Fibroblast of skin of back (primary cell): ENCODE measurements at places on chromosomes 1 and 21.

GRCh38 chr1:39981945-39982344, 27.0 kb downstream of the MFSD2A start:
- peak; percentile 85 for DNase-seq

DNA sequence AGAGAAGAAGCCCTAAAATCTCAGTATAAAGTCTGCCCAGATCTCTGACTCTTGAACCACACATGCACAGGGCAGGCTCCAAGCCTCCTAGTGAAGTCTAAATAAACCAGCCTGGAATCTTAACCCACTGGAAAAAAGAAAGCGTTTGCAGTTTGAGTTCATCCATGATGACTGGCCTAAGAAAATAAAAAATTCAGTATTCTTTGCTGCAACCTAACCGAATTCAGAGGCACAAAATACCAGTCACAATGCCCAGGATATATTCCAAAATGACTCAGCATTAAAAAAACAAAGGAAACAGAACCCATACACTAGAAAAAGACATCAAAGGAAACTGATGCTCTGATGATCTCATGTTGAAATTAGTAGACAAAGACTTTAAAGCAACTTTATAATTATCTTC, 269.2 kb downstream of the SDCCAG8 start:
- peak; percentile 95 for DNase-seq

GRCh38 chr1:17027403-17027802, 15.7 kb upstream of the ATP13A2 start:
- DNase-seq = no peak

DNA sequence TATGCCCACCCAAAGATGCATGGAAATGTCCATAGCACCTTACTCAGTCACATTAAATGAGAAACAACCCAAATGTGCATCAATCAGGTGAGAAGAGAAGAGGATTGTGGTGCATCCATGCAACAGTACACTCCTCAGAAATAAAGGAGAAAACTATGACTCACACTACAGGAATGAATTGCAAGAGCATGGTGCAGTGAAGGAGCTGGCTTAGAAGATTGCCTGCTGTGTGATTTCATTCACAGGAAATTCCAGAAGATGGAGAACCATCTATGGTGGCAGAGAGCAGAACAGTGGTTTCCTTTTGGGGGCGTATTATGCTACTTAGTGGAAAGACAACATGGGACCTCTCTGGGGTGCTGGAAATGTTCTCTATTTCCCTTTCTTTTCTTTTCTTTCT, 278.6 kb upstream of the AJAP1 start:
- peak; percentile 91 for DNase-seq

DNA sequence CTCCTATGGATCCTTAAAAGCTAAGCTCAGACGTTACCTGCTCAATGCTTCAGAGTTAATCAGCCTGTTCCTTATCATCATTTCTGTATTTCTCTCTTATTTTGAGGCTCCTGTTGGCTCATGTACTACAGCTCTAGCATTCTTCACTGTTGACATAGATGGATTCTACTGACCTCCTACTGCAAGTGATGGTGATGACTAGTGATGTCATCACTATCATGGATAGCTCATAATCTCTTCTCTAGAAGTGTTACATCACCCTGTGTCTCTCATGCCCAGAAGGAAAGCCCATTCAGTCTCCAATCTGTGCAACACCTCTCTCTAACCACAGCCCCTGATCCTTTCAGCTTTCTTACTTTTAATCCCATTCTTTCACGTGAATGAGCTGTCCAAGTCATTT, 168.2 kb upstream of the DPT start:
- DNase-seq = no peak

- no peak for DNase-seq
Observed at GRCh38 chr1:31943546-31944184, 5.5 kb upstream of the PTP4A2 start.

DNA sequence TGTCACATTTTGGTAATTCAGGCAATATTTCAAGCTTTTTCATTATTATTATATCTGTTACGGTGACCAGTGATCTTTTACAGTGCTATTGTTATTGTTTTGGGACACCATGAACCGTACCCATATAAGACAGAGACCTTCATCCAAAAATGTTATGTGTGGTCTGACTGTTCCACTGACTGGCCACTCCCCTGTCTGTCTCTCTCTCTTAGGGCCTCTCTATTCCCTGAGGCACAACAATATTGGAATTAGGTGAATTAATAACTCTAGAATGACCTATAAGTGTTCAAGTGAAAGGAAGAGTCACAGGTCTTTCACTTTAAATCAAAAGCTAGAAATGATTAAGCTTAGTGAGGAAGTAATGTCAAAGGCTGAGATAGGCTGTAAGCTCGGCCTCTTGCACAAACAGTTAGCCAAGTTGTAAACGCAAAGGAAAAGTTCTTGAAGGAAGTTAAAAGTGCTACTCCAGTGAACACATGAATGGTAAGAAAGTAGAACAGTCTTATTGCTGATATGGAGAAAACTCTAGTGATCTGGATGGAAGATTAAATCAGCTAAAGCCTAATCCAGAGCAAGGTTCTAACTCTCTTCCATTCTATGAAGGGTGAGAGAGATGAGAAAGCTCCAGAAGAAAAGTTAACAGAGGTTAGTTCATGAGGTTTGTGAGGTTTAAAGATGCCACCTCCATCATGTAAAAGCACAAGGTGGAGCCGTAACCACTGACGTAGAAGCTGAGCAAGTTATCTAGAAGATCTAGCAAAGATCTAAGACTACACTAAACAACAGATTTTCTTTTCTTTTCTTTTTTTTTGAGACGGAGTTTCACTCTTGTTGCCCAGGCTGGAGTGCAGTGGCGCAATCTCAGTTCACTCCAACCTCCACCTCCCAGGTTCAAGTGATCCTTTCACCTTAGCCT, 19.7 kb upstream of the DIPK1A start:
- no peak for DNase-seq

DNA sequence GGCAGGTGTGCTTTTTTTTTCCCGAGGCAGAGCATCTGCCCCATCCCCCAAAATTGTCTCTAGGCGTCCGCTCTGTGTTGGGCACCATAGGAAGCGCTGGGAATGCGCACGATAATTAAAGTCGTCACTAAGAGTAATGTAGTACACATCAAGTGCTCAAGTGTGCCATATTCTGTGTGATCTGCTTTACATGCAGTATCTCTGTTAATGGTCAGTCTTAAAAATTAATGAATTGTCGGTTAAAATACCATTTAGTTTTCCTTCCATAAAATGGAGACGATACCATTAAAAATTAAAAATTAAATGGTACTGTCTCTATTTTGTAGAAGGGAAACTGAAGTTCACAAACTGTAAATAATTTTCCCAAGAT, 544 bp upstream of the CCT8 start:
- no peak for DNase-seq

GRCh38 chr1:52725903-52726264, 369 bp upstream of the ZYG11B start:
- no peak for DNase-seq

DNA sequence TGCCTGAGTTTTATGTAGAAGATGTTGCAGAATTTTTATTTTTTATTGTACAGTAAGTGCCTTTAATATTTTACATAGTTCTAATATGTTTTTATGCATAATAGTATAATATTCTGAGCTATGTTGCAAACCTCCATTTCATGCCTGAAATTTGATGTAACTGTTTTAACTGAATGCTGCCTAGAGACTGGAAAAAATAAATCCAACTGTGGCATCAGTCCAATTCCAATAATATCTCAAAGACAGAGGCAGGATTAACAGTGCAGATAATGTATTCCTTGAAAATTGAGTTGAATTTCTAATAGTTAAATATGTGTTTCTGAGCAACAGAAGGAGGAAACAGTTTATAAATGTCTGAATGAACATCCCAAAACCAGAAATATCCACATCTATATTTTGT, 61.1 kb upstream of the KIF1B start:
- no peak for DNase-seq

DNA sequence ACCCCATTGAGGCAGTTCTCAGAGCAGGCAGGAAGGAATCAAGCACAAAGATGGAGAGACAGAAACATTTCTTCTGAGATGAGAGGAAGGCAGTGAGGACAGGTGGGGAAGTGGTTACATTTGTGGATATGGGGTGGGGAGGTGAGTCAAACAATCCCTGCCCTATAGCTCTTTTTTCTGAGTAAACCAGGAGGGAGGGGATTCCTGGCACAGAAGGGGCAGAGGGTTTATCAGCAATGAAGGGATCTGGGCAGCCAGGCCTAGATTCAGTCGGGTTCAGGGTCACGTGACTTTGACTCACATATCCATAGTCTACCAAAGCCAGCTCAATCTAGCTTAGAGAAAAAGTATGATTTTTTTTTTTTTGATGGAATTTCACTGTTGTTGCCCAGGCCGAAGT, 15.7 kb upstream of the PHC2 start:
- no peak for DNase-seq

DNA sequence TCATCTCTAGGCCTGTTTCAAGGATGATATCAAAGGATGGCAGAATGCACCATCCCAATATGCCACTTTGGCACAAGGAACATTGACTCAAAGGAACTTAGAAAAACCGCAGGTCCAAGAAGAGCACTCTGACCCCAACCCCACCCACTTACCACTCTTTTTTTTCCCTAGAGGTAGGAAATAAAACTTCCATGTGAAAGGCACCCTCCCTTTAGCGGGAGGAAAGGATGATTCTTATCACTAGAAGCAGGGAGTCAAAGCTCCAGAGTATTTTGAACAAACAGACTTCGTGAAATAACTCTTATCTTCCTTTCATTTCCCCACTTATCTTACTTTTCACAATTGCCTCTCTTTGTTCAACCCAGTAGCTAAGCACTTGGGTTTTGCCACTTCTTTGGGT, 22.2 kb downstream of the PSMG1 start:
- DNase-seq = no peak

DNA sequence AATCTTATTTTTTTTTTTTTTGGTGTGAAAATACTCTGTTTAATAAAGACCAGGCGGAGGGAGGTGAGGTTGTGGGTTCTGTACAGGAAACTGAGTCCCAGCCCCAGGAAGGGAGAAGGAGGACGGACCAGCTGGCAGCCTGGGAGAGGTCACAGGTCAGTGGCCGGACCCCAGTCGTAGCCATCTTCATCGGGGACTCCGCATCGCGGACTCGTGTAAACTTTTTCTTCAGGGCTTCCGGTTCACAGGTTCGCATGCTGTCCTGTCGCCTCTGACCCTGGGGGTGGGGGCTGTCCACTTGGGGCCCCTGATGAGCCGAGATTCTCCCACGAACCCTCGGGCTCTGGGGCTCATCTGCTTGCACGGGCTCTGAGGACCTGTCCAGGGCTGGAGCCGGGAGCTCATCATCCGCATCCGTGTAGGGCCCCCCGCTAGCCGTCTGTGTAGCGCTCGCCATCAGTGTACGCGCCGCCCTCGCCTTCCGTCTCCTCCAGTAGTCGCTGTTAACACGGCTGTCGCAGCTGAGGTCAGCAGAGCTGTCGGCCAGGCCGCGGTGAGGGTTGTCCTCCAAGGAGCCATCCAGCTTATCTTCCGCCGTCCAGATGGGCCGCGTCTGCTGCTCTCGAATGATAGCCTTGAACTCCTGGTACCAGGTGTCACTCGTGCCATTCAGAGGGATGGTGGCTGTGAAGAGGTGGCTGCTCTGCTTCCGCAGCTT, 975.7 kb upstream of the PRMT6 start:
- peak; percentile 5 for DNase-seq

GRCh38 chr21:15124731-15125130, 59.9 kb upstream of the NRIP1 start:
- DNase-seq = no peak

DNA sequence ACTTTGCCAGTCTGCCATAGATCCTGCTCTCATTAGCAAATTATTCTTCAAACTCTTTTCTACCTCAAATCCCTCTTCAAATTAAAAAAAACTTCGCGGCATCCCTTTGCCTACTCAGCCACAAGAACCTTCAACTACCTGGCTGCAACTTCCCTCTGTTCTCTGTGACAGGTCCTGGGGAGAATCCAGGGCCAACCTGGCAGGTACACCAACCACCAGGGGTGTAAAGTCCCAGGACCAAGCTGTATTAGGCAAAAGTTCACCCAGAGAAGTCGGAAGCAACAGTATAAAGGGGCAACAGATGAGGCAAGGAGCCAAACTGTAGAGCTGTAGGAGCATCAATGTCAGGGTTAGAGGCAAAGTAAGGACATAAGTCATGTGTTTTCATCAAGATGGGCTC, 18.3 kb upstream of the ITLN2 start:
- no peak for DNase-seq

GRCh38 chr1:52640697-52641096, 7.7 kb downstream of the SHISAL2A start:
- DNase-seq = no peak

- peak; percentile 86 for DNase-seq
Observed at GRCh38 chr21:27700974-27701614, 734.2 kb upstream of the ADAMTS5 start.

GRCh38 chr1:14511166-14511680, 87.3 kb upstream of the KAZN start:
- no peak for DNase-seq

DNA sequence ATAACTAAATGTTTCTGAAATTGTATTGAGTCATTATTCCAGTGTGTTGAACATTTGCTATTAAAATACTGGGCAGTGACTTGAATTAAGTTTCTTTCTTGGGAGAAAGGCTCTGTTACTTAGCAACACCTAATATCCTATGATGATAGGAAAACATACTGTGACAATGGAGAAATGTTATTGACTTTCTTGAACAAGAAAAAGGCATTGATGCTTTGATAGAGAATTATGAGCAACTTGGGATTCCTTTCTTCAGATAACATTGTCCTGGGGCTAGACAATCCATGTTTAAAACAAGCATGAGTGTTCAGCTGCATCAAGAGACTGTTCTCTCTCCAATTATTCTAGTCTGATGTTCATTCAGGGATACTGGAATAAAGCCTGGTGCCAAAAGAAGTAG, 215.9 kb upstream of the L1TD1 start:
- DNase-seq = no peak

- peak; percentile 40 for DNase-seq
Observed at GRCh38 chr21:26965040-26965906, 1.6 kb downstream of the ADAMTS5 start.

- no peak for DNase-seq
Observed at GRCh38 chr21:46269466-46269865, 15.9 kb downstream of the MCM3AP start.

DNA sequence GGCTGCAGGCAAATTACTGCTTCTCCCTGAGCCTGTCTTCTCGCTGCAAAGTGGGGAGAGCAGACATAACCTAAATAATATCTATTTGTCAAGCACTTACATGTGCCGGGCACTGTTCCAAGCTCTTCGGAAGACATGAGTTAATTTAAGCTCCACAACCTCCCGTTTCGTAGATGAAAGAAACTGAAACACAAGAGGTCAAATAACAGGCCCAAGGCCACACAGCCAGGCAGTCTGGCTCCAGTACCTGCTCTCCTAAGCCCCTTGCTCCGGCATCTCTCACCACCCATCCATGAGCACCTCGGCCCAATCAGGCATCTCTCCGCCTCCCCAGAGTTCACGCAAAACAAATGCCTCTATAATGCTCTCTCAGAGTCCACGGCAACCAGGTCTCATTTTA, 65.4 kb downstream of the TAS1R2 start:
- no peak for DNase-seq

DNA sequence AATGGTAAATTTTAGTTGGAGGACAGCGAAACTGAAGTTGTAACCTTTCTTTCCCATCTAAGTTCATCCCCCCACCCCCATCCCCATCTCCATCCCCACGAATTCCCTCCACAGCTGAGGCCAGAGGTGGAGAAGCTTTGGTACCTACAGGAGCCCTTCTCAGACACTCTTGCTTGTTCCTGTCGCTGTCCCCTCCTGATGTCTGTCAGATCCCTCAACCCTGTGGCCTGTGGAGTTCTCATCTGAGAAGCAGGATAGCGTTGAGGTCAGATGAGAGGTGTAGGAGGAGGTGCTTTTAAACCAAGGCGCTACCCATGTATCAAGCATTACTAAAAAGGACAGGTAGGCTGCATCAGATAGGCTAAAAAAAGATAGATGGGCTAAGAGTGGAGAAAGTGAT, 769 bp downstream of the NTPCR start:
- DNase-seq = peak; percentile 24

GRCh38 chr1:8467308-8467707, 149.4 kb downstream of the SLC45A1 start:
- DNase-seq = no peak
